IPS-NIHi11 (cell line): ENCODE measurements at places on chromosomes 5 and 9.
A peak's percentile ranks its signal among the peaks of the same experiment; 100 is the strongest.

- DNase-seq: no peak
These were observed 515.2 kb upstream of the ZNF608 start for GRCh38 chr5:125261505-125262250.

DNA sequence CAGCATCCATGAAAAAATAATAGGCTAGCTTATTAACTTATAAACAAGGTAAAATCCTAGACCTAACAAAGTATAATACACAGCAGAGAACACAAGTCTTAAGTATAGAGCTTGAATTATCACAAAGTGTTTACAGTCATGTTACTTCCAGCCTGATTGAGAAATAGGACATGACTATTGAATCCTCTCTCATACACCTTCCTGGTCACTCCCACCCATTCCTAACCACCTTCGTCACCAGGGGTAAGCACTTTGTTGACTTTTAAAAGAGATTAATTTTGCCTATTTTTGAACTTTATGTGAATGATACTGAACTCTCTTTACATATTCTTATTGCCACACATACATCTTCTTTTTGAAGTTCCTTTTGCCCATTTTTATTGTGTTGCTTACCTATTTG is 325.8 kb downstream of the PJA2 start:
- DNase-seq: no peak

GRCh38 chr9:81052846-81053245 is 636.5 kb downstream of the TLE1 start:
- DNase-seq: no peak

DNA sequence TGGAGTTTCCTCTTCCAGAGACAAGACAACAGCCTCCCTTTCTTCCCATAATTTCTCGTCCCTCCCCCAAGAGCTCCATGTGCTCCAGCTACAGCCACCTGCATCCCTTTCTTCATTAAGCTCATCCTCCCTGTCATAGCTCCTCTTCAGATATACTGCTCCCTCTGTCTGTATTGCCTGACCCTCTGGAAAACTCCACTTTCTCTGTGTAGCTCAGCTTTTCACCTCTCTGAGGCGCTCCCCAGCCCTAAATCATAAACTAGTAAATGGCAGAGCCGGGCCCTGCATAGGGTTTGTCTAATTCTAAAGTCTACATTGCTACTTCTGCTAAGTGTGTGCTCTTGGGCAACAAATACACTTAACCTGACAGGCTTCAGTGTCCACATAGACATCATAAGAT is 8.8 kb upstream of the PLIN2 start:
- no peak for DNase-seq

- no peak for DNase-seq
These were observed 23.4 kb upstream of the MAMDC2 start for GRCh38 chr9:70020217-70020616.

DNA sequence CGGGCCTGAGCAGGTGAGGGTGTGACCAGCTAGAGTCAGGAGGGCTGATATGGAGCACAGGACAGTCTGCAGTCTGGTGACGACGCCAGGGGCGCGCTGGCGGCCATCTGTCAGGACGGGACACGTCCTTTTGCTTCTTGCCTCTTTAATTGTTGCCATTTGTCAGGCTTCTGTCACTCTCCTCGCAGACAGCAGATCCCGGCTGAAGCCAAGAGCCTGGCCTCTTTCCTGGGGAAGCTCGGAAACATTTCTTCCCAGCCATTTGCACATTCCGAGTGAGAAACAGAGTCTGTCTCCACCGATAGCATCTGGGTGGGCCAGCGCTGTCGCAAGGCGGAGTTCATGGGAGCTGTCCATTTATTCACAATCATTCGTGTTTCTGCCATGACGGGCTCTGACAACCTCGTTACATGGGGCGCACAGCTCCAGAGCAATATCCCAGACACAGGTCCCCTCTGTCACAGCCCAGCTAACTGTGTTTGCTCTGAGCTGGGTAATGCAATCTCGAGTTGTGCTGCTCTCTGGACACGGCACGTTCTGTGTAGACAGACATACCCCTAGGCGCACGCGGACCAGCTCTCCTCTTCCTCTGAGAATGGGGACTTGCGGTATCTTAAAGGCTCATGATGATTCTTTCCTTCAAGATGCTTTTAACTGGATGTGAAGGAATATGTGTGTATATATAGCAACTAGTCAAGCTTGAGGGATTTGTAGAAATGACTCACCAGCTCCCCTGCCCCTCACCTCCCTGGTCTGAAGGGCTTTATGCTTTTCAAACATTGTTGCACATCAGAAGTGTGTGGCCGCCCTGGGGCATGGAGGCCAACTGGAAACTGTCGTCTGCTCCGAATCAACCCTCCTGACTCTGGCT is 105.3 kb upstream of the FCN2 start:
- DNase-seq: no peak

DNA sequence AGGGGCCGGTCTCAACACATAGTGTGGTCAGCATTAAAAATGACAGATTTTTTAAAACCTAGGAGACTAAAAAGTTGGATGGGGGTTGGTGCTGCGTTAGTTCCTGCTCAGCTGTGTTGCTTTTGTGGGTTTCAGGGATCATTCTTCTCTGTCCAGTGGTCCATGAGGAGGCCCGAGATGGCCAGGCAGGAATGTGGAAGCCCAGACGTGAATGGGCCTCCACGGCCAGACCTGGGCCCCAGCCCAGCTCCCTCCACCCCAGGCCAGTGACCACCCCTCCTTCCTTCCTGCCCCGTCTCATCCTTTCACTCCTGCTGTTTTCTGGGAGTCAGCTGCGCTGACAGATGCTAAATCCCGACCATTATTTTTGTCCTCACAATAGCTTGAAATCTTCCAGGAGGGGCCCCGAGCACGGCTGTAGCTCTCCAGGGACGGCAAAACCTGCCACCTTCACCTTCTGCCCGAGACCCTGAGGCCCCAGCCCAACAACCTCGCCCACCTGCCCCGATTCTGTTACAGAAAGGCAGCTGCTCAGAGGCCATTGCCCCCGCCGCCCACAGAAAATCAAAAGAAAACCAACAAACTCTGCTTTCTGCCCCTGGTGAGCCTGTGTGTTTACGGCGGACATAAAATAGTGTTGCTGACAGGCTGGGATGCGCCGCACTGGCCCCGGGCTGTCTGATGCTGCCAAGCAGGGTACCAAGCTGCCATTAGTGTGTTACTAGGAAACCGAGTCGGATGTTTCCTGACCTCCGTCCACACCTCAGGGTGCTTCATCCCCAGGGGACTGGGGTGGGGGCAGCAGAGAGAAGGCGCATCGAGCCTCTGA is 83.7 kb upstream of the SARDH start:
- no peak for DNase-seq

GRCh38 chr9:95171596-95171995 is 145.9 kb downstream of the FANCC start:
- DNase-seq: no peak

DNA sequence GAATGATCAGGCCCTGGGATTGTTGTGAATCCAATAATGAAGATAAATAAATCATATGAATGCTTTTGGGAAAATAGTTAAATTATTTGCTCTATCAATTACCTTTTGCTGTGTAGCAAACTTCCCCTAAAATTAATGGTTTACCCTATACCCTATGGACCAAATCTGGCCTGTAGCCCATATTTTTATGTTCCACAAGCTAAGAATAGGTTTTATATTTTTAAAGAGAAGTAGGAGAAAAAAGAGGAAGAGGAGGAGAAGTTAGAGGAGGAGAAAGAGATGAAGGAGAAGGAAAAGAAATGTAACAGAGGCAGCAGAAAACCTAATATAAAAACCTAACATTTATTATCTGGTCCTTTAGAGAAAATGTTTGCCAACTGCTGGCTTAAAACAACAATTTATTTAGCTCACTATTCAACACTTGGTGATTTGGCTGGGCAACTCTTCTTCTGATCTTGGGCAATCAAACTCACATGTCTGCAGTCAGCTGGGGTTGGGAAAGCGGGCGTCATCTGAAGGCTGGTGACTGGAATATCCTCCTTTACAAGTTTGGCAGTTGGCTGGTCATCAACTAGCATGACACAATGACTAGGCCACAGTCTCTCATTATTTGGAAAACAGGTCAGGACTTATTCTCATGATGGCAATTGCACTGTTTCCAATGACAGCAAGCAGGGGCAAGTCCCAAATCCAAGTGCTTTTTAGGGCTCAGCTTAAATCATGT is 522.9 kb downstream of the RASEF start:
- no peak for DNase-seq

GRCh38 chr9:31597977-31598376 is 786.5 kb upstream of the ACO1 start:
- DNase-seq: peak; percentile 22

DNA sequence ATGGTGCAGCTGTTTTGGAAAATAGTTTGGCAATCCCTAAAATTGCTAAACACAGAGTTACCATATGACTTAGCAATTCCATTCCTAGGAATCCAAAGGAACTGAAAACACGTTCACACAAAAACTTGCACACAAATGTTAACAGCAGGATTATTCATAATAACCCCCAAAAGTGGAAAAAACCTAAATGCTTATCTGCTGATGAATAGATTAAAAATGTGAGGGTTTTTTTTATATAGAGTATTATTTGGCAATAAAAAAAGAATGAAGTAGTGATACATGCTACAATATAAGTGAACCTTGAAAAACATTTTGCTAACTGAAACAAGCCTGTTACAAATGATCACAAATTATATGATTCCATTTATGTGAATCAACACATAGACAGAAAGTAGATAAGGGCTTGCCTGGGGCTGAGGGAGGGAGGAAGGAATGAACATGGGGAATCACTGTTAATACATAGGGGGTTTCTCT is 45.1 kb upstream of the TRIO start:
- no peak for DNase-seq

DNA sequence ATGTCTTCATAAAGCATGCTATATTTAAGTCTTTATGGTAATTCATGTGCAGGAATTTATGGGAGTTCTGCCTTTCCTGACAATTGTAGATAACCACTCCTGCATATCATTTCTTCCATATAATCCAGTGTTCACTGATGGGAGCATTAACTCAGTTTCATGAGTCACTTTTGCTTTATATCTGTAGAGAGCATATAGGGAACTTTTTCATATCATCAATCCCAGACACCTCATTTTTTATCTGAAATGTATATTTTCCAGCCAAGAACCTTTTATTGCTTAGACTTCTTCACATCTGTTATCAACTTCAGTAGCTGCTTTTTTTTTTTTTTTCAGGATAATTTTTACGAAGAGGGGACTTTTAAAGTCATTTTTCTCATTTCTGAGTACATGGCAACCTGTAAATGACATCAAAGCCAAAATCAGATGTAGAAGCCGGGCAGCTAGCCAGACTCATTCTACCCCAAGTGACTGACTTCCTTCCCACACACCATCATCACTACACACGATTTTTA is 41.1 kb downstream of the NFX1 start:
- DNase-seq: no peak

DNA sequence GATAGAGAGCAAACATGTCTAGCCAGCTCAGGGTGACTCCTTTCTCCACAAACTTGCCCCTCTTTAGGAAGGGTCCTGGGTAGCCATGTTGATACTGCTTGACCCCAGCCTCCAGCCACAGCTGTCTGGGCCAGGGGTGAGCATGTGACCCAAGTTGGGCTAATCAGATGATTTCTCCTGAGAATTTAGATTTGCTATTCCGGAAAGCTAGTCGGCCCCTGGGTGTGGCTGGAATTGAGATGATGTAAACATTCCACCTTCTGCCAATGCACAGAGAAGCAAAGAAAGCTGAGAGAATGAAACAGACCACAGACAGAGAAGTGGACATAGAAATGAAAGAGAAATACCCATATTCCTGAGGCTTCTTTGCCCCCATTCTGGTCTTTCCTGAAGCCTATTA is 17.8 kb upstream of the B4GALT1 start:
- no peak for DNase-seq

DNA sequence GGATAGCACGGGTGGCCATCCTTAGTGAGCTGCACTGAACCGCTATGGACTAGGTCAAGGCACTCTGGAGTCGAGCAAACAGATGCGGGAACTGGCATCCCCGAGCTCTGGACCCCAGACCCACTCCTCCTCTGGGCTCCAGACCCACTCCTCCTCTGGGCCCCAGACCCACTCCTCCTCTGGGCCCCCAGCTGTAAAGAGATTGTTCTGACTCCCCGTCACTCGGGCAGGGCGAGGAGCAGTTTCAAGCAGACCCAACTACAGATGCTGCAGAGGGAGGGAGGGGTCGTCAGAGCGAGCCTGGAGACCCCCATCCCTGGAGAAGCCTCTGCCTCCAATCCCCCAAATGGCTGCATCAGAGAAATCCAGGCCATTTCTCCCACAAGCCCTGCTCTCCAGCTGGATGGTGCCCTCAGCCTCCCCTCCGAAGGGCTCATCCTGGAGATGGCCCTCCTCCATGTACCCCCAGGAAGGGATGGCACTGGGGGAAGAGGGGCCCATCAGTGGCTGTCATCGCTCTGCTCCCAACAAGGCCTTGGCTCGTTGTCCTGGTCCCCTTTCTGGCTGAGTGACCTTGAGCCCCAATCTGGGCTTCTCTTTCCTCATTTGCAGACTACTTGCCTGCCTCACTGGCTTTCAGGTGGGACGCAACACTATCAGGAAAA is 38.7 kb downstream of the DUSP1 start:
- no peak for DNase-seq
